ENCODE measurements at places on chromosomes 4 and X. TPM values are rescaled to one million over a fixed set of nuclear protein-coding genes. Genes with fewer than 3 reads are reported as not detected.
A peak's percentile ranks its signal among the peaks of the same experiment; 100 is the strongest.

- DNase-seq: no peak
- no peak overlapping the region for H3K4me3 ChIP-seq
- H3K4me1 ChIP-seq: no peaks in the 10 kb centered on the region
- H3K36me3 ChIP-seq: peaks cover 24% of the 10 kb centered on the region
- H3K27ac ChIP-seq: no peak overlapping the region
- H3K27me3 ChIP-seq: no peaks in the 10 kb centered on the region
Observed at GRCh38 chr4:68326141-68326540, 23.7 kb downstream of the YTHDC1 start.

DNA sequence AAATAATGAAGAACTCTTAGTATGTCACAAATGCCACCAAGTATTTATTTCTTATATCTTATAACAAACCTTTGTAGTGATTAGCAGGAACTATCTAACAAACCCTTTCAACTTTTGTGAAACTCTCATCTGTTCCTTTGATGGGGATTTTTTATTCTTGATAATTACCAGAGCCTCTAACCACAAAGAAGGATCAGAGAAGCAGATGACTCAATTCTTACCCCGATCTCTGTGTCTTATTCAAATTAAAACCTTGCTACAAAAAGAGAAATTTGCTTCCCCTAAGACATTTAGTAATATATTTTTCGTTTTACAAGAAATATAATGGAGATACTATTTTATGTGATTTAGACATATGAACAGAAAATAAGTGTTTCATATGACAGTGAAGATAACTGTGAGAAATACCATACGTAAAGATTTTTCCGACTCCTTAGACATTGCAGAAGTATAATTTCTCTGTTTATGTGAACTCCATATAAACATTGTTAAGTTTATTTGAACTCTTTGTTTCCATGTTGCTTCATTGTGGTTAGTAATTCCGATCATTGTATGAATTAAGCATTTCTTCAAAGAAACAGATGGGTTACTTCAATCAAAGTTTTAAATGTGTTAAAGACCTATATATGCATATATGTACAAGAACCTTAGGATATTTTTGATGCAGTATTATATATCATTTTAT, 205.4 kb downstream of the CFAP299 start:
- peaks cover 54% of the 10 kb centered on the region for H3K4me1 ChIP-seq
- no peaks in the 10 kb centered on the region for H3K36me3 ChIP-seq
- no peak overlapping the region for H3K27ac ChIP-seq
- no peak overlapping the region for H3K4me3 ChIP-seq

DNA sequence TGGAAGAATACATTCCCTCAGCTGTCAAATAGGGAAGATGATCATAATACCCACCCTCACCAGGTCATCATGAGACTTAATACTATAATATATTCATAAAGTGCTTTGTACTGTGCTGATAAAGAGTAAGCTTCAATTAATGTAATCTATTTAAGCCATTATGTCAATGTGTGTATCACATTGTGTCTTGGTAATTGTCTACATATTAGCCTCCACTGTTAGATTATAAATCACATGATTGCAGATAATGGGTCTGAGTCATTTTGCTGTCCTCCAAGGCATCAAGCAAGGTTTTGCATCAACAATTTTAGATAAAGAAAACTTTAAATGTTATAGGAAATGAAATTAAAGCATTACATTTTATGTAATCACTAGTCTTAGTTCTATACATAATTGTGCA, 45.2 kb upstream of the CEP135 start:
- DNase-seq: no peak
- H3K27ac ChIP-seq: no peak overlapping the region
- H3K4me3 ChIP-seq: no peak overlapping the region

DNA sequence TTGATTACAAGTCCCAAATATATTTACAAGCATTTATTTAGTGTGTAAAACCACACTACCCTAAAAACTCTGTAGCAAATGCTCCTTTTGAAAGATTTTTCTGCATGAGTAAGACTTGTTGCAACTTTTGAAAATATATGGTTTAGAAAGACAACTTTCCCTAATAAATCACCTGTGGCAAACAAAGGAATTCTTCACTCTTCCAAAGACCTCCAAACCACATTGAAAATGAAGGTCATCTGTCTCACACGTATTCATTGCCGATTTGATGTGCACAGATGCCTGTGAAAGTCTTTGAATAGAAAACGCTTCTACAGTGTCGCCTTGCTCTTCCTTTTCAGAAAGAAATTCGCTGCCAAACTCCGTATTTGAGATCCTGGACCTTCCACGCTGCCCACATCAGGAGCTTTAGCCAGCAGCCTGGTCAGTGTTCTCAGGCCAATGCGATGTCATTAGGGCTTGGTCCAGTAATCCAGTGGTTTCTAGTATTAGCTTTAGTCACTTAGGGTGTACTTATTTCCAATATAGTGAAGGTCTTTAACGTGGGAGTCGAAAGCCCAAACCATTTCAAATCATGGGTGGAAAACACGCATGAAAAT, 22.2 kb downstream of the SPINK2 start:
- DNase-seq: no peak
- no peak overlapping the region for H3K27ac ChIP-seq

- H3K27me3 ChIP-seq: no peaks in the 10 kb centered on the region
- H3K36me3 ChIP-seq: no peaks in the 10 kb centered on the region
- no peak for DNase-seq
- H3K4me3 ChIP-seq: no peak overlapping the region
Observed at GRCh38 chrX:77433001-77433400, 14.2 kb upstream of the FGF16 start.

The CABS1 gene
- not detected for total RNA-seq

The UGT2A3 gene
- total RNA-seq: not detected

The GSX2 gene
- not detected for total RNA-seq

The GALNTL6 gene
- not detected for total RNA-seq

The KLB gene
- total RNA-seq: not detected

The RAB39B gene
- total RNA-seq: 0.19 TPM

The ZCCHC12 gene
- total RNA-seq: not detected

The CXCL11 gene
- not detected for total RNA-seq

The TMEM271 gene
- total RNA-seq: not detected

GRCh38 chr4:78684325-78685079, 91.6 kb upstream of the BMP2K start:
- peak; percentile 37 for DNase-seq
- no peaks in the 10 kb centered on the region for H3K27me3 ChIP-seq
- H3K4me1 ChIP-seq: peaks cover 32% of the 10 kb centered on the region
- no peaks in the 10 kb centered on the region for H3K36me3 ChIP-seq
- H3K4me3 ChIP-seq: peak overlapping the region; percentile 3

DNA sequence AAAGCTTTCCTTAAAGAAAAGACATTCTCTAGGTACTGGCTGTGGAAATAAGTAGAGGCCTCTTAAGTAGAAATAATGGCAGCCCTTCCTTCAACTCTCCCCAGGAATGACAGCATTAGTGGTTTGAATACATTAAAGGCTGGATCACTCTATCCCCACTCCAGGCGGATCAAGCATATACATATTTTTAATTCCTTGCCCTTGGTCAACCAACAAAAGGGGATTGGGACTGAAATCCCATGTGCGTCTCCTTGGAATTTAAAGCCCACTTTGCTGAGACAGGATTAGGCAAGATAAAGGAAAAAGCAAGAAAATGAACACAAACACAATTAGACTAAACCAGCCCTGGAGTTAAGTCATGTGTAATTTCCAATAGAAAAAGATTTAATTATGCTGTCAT, 391.3 kb downstream of the PPP1R2C start:
- DNase-seq: no peak
- H3K27ac ChIP-seq: no peak overlapping the region
- no peak overlapping the region for H3K4me3 ChIP-seq
- no peaks in the 10 kb centered on the region for H3K27me3 ChIP-seq
- H3K36me3 ChIP-seq: no peaks in the 10 kb centered on the region

GRCh38 chr4:16819652-16820051, 78.8 kb downstream of the LDB2 start:
- H3K4me3 ChIP-seq: no peak overlapping the region
- peaks cover 17% of the 10 kb centered on the region for H3K36me3 ChIP-seq
- no peaks in the 10 kb centered on the region for H3K27me3 ChIP-seq
- H3K4me1 ChIP-seq: peaks cover 25% of the 10 kb centered on the region
- H3K27ac ChIP-seq: no peak overlapping the region

DNA sequence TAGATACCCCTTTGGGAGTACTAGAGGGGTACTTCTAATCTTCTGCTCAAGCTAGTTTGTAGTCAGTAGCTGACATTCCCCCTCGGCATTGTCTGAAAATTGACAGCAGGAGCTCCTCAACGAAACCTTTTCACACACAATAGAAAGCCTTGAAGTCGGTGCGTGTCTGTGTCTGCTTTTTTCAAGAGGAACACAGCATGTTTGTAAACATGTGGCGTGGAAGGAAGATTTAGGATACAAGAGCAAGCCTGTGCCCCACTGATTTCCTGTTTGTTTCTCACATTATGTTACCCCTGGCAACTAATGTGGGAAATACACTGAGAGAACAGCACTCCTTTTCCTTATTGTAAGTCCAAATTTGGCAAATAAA, 252.6 kb downstream of the ANKRD50 start:
- peaks cover 16% of the 10 kb centered on the region for H3K36me3 ChIP-seq
- no peaks in the 10 kb centered on the region for H3K27me3 ChIP-seq
- peak overlapping the region; percentile 10 for H3K4me3 ChIP-seq
- peak overlapping the region; percentile 4 for H3K27ac ChIP-seq
- H3K4me1 ChIP-seq: no peaks in the 10 kb centered on the region
- DNase-seq: no peak

DNA sequence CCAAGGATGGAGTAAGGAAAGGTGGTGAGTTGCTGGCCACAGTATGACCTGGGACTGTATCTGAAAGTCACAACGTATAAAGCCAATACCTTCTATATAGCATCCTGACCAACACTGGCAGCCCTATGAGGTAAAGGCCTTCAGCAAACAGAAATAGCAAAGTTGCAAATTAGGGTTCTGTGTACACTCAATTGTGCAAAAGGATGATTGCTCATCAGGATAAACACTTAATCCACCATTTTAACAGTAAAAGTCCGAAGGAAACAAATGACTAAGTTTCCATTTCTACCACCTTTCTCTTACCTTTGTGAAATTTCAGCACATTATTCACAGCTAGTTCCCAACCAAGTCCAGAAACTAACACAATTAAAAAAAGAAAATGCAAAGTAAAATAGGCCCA, 1.4 kb upstream of the FNIP2 start:
- H3K4me3 ChIP-seq: no peak overlapping the region
- no peak overlapping the region for H3K27ac ChIP-seq
- H3K4me1 ChIP-seq: peaks cover 37% of the 10 kb centered on the region
- no peaks in the 10 kb centered on the region for H3K36me3 ChIP-seq

DNA sequence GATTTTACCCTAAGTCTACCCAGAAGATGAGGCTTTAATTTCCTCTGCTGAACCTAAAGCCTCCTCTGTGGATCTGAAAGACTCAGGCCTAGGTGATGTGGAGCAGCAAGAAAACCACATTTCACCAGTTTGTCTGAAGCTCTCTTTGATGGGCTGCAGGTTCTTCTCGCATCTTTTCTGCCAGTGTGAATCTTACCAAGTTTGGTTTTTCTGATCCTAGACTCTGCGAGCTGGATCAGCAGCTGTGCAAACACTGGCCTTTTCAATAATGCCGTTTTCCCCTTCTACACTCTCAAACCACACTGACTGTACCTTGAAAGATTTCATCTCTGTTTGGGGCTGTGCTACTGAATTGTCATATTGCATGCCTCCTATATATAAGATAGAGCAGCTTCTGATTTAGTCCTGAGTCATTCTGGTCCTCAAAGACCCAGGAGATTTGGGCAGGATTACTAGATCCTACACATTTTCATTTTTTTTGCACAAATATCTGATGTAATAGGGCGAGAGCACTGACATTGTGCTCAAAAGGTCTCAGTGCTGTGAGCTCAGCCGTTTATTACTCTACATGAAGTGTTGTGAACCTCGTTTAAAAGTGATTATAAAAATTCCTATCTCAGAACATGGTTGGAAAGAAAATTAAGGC, 133.6 kb upstream of the FAM9C start:
- peaks cover 10% of the 10 kb centered on the region for H3K4me1 ChIP-seq
- H3K27me3 ChIP-seq: no peaks in the 10 kb centered on the region
- H3K4me3 ChIP-seq: no peak overlapping the region
- no peak for DNase-seq
- peaks cover 5% of the 10 kb centered on the region for H3K36me3 ChIP-seq
- no peak overlapping the region for H3K27ac ChIP-seq

The CHRDL1 gene
- 0.93 TPM for total RNA-seq
